Posterior vena cava (tissue), 2 donors: ENCODE measurements at places on chromosomes 4 and X. TPM values are rescaled to one million over a fixed set of nuclear protein-coding genes. Genes with fewer than 3 reads are reported as not detected.

DNA sequence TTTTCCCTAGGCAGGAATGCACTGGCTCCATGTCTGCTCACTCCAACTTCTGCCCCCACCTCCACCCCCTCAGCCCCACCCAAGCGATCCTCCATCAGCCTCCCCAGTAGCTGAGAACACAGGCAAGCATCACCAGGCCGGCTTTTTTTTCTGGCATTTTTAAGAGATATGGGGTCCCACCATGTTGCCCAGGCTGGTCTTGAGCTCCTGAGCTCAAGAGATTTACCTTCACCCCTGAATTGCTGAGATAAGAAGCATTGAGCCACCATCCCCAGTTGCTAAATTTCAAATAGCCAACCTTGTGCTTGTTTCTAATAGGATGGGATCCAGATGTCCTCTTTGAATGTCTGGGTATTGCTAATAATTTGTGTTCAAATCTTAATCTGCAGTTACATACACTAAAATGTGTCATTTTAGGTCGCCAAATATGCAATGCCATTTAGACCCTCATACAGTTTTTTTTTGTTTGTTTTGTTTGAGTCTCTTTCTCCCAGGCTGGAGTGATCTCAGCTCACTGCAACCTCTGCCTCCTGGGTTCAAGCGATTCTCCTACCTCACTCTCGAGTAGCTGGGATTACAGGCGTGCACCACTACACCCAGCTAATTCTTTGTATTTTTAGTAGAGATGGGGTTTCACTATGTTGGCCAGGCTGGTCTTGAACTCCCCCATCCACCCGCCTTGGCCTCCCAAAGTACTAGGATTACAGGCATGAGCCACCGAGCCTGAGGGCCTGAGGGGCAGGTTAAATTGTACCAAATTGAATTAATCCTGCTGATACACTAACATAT is 8.8 kb downstream of the LARP7 start:
- DNase-seq: no peak

- DNase-seq: no peak
These were observed 20.1 kb downstream of the ARHGEF9 start for GRCh38 chrX:63764946-63765345.

DNA sequence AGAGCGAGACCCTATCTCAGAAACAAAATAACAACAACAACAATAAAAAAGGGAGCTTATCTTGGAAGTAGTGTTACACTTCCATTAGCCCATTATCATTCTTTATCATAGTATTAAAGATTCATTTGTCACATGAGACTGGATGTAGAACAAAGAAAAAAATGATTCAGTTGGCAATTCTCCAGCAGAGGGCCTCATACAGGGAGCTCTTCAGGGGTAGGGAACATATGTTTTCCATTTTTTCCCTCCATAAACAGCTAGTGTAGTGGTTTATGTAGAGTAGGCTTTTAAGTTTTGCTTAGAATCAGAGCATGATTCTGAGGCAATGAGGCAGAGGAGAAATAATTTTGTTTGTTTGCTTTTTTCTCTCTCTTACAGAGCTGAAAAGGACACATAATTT is 5.8 kb downstream of the CPE start:
- no peak for DNase-seq

DNA sequence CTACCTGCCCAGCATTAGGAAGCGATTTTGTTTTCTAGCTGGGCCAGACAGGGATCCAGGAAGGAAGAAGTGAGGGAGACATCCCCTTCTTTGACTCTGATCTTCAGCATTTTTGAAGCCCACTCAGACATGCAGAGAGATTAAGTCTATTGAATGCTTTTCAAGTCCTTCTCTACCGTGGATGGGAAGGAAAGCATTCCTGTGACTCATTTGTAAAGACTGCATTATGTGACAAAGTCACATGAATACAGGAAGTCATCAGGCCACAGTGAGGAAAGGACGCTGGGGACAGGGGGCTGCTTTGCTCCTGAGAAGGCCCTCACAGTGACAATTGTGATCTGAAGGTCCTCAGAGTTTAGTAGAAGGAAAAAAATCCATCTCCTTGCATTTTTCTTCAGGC is 67.4 kb upstream of the GBA3 start:
- DNase-seq: no peak

The ABLIM2 gene
- total RNA-seq: 23.8 TPM
